ENCODE measurements at places on chromosomes 1 and 21.

- DNase-seq, result no peak
Measured at GRCh38 chr1:18735224-18735997, 104.8 kb downstream of the PAX7 start.

DNA sequence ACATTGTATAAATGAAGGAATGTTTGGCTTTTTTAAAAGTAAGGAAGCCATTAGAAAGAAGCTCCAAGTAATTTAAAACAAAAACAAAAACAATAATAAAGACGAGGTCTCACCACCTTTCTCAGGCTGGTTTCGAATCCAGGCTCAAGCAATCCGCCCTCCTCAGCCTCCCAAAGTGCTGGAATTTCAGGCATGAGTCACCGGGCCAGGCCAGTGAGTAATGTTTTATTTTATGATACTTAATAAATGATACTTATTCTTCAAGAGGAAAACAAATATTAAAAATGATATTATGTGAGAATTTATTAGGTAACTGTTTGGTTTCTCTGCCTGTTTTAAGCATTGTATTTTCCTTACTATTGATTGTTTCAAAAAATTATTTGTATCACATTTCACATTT, 201.4 kb upstream of the BRINP3 start:
- no peak for DNase-seq

- no peak for DNase-seq
Measured at GRCh38 chr1:150162862-150163706, 13.4 kb downstream of the PLEKHO1 start.

- no peak for DNase-seq
Measured at GRCh38 chr1:199959033-199959774, 68.3 kb upstream of the NR5A2 start.

GRCh38 chr1:178573330-178573729, 60.4 kb downstream of the TEX35 start:
- DNase-seq, result no peak

- no peak for DNase-seq
Measured at GRCh38 chr21:33008333-33009051, 17.2 kb upstream of the OLIG2 start.

DNA sequence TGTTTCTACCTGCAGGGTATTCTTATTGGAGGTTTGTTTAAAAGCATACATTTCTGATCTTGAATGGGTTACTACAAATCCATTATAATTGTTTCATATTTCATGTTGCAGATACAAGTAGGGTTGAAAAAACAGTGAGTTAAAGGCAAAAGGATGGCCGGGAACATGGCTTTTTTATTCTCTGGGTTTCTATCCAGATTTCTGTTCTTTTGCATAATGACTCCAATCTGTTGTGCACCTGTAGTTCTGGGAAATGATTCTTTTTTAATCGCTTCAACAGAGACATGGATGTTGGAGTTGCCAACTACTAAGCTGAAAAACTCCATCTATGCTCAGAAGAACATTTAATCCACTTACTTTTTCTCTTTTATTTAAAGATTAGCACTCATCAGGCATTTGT, 2.7 kb upstream of the ADAMTS1 start:
- no peak for DNase-seq

DNA sequence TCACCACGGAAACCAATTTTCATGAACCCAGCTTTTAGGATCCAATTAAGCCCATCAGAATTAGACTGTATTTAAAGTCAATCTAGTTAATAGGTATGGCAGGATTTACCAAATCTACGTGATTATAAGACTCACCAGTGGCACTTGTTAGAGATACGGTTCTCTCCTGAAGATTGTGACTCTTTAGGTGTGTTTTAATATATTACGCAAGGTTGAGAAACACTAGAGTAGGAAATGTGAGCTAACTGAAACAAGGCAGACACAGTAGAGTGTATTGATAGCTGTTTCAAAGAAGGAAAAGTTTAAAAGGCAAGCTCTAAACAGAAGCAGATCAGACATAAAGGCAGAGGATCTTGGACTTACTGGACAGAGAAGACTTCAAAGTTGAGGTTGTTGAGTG, 11.2 kb upstream of the RPE65 start:
- DNase-seq, result no peak

- no peak for DNase-seq
Measured at GRCh38 chr1:17307946-17308345, at the start of gene PADI4. PADI4 (plus strand) TSS chr1:17308197; CDS start chr1:17308223, 26 bp downstream.

- no peak for DNase-seq
Measured at GRCh38 chr1:21754583-21754982, 28.4 kb downstream of the USP48 start.

DNA sequence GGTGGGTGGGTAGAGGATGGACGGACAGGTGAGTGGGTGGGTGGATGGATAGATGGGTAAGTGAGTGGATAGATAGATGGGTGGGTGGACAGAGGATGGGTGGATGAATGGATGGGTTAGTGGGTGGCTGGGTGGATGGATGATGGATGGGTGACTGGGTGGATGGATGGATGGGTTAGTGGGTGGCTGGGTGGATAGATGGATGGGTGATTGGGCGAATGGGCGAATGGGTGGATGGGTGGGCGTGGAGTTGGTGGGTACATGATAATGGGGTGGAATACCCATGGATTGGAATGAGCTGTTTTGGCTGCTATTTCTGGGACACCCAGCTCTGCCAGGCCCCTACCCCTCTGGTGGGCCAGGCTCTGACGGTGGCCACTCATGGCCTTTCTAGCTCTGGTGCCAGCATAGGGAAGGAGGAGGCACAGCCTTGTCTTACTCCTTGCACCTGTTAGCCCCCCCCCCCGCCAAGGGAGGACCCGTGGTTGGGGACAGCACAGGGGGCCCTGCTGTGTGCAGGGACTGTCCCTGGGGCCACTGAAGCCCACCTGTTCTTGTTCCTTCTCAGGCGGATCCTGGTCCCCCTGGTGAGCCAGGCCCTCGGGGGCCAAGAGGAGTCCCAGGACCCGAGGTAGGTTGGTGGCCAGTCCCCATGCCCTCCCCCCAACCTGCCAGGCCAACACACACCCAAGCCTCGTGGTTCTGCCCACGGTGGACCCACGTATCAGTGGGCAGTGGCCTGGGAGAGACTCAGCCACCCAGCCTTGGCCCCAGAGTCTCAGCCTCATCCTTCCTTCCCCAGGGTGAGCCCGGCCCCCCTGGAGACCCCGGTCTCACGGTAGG, 26.4 kb downstream of the COL6A2 start:
- DNase-seq, result no peak

- no peak for DNase-seq
Measured at GRCh38 chr1:167500283-167500860, 18.0 kb downstream of the CD247 start.
